ENCODE measurements at places on chromosomes 5 and 9.

GRCh38 chr5:172371684-172372083 lies 82.6 kb downstream of the SH3PXD2B start:
- DNase-seq: no peak

DNA sequence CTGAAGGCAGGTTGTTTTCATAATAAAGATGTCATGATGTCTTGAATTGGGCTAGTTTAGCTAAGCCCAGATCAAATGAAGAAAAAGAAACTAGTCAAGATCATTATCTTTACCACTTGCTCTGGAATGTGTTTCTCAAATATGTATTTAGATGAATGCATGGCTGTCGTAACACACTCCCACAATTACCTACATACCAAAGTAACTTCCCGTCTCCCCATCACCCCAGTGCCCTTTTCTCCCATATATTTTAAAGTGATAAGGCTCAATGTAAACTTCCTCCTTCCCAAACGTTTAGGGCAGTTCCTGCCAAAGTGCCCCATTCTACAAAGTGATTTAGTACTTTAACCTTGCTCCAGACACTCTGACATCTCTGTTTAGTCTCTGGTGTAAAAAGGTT lies 61.4 kb downstream of the SLC1A3 start:
- DNase-seq: no peak

DNA sequence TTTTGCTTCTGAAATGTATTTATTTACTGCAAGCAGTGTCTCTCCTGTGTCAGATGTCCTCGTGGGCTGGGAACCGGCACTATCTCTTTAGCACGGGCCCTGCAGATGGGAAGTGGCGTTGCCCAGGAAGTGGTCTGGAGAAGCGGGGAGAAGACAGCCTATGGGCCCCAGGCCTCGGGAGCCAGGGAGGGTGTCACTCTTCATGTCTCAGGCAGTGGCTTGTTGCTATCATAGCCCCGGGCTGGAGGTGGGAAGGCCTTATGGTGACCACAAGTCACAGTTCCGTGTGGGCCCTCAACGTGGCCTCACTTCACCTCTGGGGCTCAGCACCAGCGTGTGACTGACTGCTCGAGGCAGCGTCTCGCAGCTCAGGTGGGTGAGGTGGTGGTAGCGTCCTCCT lies 41.4 kb downstream of the SYK start:
- DNase-seq: no peak

DNA sequence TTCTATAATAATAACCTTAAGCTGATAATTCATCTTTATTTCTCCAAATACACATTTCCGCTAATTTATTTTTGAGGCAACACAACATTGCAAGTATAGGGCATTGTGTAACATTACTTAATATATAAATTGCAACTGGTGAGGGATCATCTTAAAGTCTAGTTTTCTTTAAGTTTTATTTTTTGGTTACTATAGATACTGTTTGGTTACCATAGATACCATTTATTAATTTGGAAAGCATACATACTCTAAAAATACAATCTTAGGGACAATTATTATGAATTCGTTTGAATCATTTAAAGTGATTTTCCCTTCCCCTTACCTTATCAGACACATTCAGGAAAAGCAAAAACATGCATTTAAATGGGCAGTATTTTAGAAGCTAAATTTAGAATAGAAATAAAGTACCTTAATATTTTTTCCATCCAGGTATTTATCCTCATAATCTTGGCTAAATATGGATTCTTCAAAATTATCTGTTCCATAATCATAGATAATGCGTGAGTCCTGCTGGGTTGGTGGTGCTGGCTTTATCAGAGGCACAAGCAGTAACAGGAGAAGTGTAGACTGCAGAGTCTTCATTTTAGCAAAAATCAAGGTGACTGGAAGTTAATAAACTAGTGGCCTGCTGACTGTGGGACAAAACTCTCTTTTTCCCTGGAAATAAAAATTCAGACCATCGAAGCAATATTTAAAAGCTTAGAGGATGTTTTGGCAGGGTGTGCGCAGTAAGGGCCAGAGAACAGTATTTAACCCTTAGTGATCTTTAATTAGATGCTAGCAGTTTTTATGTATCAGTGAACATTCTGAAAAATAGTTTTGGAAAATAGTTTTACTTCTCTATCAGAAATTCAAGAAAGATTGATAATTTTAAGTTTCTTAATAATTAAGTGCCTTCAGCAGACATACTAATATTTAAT lies 1.3 kb downstream of the OGN start:
- DNase-seq: no peak

DNA sequence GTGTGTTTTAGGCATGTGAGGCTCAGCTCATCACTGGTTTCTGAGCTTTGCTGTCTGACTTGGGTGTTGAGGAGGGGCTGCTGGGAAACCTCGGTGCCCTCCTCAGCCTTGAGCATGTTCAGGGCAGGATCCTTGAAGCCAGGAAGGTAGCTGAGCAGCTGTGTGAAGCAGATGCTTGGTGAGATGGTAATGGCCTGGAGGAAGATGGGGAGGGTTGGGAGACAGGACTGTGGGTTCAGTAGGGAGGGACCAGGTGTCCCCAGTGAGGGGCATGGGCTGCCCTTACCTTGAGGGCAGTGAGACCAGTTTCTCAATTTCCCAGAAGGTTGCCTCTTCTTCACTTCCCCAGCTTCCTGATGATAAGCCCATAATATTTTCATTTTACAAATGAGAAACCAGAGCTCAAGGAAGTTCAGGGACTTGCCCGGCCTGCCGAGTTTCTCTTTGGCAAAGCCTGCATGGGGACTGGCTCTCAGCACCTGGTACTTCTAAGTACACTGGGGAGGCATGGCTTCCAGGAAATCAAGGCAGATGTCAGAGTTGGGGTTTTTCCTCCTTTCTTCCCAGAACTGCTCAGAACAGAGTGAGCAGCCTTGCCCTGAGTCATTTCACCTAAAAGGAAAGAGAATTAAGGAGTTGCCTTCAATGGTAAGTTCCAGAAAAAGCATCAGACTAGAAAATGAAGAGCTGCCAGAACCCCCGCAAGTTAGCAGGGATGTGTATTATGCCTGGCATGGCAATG lies 225.7 kb downstream of the MAST4 start:
- DNase-seq: no peak

GRCh38 chr5:107542428-107542827 lies 128.3 kb downstream of the EFNA5 start:
- DNase-seq: no peak

GRCh38 chr5:154086641-154087040 lies 47.9 kb downstream of the MFAP3 start:
- DNase-seq: no peak

GRCh38 chr9:71638627-71639026 lies 129.7 kb downstream of the CEMIP2 start:
- no peak for DNase-seq

GRCh38 chr5:132750471-132751230 lies 3.4 kb downstream of the CCNI2 start:
- no peak for DNase-seq

DNA sequence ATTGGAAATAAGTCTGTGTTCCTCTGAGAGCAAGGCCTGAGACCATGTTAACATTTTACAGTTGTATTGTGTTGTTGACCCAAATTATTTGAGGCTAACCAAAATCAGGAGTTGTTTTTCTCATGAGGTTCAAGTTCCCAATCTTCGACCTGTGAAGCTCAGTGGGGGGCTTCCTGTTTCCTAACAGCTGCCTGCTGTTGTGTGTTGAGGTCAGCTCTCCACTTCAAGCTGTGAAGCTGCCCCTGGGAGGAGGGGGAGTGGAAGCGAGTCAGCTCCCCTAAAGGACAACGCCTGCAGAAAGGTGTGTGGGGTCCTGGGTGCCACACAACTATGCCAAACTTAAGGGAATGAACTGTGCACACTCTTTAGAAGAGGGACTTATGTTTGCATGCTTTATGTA lies 295.5 kb downstream of the IRX1 start:
- DNase-seq: no peak

DNA sequence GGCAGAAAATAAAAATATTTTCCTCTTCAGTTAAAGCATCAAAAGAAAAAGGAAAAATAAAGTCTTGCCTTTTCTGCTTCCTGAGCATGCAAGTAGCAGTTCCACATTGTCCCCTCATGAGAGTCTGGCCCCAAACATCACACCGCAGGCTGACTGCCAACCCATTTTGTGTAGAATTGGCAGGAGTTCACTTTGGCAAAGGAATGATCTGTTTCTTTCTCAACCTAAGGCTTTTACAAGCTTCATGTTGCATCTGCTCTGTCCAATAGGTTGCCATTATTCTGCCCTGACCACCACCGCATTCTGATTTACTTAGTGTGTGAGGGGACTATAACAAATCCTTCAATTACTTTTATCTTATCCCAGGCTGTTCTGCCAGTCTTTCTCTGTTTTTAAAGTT lies 249.5 kb downstream of the ISL1 start:
- DNase-seq: no peak

DNA sequence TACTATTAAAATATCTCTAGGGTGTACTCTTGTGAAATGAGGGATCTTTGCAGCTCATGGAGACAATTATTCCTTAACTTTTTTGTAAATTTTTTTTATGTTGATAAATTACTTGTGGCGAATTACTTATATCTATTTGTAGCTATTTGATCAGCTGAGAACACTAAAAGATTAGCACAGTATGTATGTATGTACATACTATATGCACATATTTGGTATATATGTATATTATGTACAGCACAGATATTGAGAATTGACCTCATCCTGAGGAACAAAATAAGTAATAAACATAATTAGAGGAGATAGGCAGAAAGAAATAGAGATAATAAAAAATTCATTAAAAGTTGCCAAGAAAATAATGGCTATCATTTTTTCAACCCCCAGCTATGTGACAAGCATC lies 11.8 kb downstream of the CDKN2A start:
- no peak for DNase-seq

DNA sequence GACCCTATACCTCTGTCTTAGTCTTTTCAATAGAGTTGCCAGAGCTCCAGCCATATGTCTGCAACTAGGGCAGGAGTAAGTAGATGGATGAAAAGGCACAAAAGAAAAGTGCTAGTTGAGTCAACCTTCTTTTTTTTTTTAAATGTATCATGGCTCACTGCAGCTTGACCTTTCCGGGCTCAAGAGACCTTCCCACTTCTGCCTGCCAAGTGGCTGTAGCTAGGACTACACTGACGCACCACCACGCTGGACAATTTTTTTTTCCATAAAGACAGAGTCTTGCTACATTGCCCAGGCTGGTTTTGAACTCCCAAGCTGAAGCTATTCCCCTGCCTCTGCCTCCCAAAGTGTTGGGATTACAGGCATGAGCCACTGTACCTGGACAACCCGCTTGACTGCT lies 27.3 kb downstream of the FOXE1 start:
- no peak for DNase-seq

DNA sequence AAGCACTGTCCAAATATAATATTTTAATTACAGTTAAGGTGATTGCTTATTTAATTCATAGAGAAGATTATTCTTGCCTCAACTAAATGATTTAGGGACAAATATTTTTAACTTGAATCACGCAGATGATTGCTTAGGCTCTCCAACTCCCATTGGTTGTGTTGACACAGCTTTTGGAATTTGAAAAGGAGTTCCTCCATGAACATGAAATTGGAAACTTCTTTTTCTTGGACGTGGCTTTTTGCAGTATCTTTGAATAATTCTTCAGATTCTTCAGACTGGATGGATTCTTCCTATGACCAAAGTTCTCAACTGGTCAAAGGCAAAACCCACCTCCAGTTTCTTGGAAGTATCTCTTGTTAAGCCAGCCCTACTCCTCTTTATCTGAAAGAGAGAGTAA lies 456.4 kb upstream of the KLF4 start:
- DNase-seq: no peak

GRCh38 chr5:179526978-179527377 lies 23.4 kb upstream of the RUFY1 start:
- no peak for DNase-seq

- no peak for DNase-seq
Observed at GRCh38 chr5:179620703-179621350, 2.6 kb downstream of the HNRNPH1 start.

- no peak for DNase-seq
Observed at GRCh38 chr5:139394654-139395566, at the start of gene PROB1. Gene PROB1, minus strand, starts transcription at chr5:139395104. Its CDS starts 23 bp downstream, at chr5:139395081.

DNA sequence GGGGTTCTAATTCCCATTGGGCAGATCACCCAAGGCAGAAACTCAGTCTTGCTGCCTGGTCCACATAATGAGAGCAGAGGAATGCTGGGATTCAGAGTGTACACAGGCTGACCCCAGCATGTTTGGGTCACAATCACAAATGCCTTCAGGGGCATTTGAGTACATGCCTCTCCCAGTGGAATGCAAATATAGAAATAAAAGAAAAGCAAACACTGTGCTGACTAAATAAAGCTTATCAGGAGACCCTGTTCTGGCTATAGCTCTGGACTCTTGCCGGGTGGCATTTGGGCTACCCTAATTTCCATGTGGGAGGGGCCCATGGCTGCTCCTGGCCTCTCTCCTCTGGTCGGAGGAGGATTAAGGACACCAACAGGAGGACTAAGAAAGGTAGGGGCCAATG lies 121.4 kb downstream of the DOCK8 start:
- DNase-seq: no peak

DNA sequence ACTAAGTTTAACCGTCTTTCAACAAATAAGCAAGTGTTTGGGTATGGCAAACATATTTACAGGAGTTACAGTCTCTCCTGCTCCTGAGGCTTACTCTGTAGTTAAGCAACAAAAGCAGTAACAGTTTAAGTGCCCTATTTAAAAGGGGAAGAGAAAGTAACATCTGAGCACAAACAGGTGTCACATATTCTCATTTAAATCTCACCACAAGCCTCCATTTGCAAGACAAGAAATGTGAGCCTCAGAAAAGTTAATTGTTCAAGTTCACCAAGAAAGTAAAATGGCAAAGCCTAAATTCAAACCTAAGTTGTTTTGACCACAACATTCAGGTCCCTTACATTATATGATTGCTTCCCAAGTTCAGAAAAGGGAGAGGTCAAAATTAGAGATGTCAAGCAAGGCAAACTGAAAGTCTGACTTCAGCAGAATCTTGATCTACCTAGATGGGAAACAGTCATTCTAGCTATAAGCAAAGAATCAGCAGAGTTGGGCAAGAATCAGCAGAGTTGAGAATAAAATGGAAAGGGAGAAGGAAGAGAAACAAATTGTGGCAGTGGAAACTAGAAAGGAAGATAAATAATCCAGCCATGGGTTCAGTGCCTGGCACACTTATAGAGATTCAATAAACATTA lies 93.4 kb downstream of the STRBP start:
- no peak for DNase-seq
